ENCODE measurements at places on chromosomes 11 and 22.
A peak's percentile ranks its signal among the peaks of the same experiment; 100 is the strongest.

DNA sequence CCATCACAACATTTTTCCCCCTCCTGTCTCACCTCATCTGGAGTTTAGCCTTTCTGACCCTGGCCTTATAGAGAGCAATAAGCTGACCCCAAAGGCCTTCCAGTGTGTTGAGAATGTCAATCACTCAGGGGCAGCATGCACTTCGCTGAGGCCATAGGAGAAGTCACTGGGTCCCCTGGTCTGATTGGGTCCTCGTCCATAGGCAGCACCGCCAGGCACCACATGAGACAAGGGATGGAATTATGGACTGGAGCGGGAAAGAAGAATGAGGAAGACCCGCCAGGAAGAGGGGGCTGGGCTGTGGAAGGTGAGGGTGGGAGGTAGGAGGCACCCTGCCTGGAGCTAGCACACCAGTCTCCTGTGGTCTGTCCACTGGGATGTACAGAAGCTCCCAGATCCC lies 72.9 kb downstream of the DSCAML1 start:
- no peak for DNase-seq
- no peak overlapping the region for H3K27ac ChIP-seq
- H3K27me3 ChIP-seq: no peaks in the 10 kb centered on the region
- no peaks in the 10 kb centered on the region for H3K36me3 ChIP-seq

DNA sequence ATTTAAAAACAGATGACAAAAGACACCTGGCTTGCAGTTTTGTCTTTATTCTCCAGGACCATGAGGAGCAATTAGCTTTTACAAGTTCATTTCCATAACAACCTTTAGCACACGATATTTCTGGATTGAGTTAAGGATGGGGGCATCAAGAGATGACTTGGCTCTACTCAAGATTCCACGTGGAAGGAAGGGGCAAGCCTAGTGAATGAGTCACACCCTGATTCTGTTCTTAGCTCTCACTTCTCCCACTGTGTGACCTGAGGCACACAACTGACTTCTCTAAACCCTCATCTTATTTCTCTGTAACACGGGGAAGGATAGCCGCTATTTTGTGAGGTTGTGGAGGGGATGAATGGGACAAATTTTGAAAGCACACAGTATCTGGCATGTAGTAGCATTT lies 185.5 kb downstream of the KIRREL3 start:
- no peak for DNase-seq
- no peak overlapping the region for H3K27ac ChIP-seq
- H3K4me3 ChIP-seq: no peak overlapping the region
- no peaks in the 10 kb centered on the region for H3K4me1 ChIP-seq

DNA sequence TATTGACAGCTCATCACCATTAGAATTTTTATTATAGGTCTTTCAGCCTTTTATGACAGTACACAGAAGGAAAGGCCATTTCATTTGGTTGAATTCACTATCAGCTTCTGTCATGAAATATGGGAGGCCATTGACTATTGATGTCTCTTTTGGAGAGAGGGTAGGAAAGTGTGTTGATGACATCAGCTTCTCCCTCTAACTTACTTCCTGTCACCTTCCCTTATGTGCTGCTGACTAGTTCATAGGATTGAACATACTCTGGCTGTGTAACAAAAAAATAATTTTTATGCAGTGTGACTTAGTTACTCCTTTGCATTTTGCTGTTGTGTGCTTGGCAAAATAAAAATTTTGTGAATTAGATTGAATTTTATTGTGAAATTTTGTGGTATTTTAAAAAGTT lies 769.2 kb downstream of the METTL15 start:
- H3K4me3 ChIP-seq: no peak overlapping the region
- H3K27me3 ChIP-seq: no peaks in the 10 kb centered on the region
- no peaks in the 10 kb centered on the region for H3K4me1 ChIP-seq
- no peak for DNase-seq
- H3K27ac ChIP-seq: no peak overlapping the region

- no peak overlapping the region for H3K4me3 ChIP-seq
- H3K4me1 ChIP-seq: peaks cover 9% of the 10 kb centered on the region
Observed at GRCh38 chr11:67574938-67575337, 8.7 kb upstream of the GSTP1 start.

GRCh38 chr11:86193297-86194095 lies 51.1 kb upstream of the EED start:
- H3K4me3 ChIP-seq: peak overlapping the region; percentile 39
- DNase-seq: peak; percentile 71
- H3K27me3 ChIP-seq: no peaks in the 10 kb centered on the region
- H3K27ac ChIP-seq: peak overlapping the region; percentile 9
- H3K36me3 ChIP-seq: no peaks in the 10 kb centered on the region

DNA sequence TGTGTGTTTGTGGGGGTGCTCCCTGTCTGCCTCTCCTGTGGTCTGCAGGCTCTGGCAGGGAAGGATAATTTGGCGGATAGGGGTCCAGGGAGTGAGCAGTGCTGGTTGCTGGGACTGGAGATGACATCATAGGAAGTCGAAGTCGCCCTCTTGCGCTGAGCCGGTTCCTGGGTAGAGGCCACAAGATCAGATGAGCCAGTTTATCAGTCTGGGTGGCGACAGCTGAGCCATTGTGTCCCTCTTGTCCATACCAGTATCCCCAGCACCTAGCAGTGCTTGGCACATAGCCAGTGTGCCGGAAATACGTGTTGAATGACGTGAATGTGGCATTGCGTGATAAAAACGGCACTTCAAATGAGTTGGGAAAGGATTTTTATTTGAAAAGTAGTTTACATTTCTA lies 9.8 kb downstream of the APOL5 start:
- no peak overlapping the region for H3K4me3 ChIP-seq
- no peak for DNase-seq
- H3K27ac ChIP-seq: no peak overlapping the region
- H3K36me3 ChIP-seq: no peaks in the 10 kb centered on the region
- no peaks in the 10 kb centered on the region for H3K4me1 ChIP-seq

- H3K27me3 ChIP-seq: no peaks in the 10 kb centered on the region
- no peak overlapping the region for H3K27ac ChIP-seq
- H3K4me3 ChIP-seq: no peak overlapping the region
- no peaks in the 10 kb centered on the region for H3K36me3 ChIP-seq
- H3K4me1 ChIP-seq: no peaks in the 10 kb centered on the region
- DNase-seq: no peak
Observed at GRCh38 chr11:73428699-73429098, 52.5 kb downstream of the RELT start.

GRCh38 chr22:37807410-37808293 lies at the start of gene GCAT:
Gene GCAT, plus strand, starts transcription at chr22:37807934. Its CDS starts 34 bp downstream, at chr22:37807968.
- peaks cover 20% of the 10 kb centered on the region for H3K27me3 ChIP-seq
- DNase-seq: peak; percentile 75
- H3K4me3 ChIP-seq: peak within 1 kb of the TSS; percentile 45
- H3K27ac ChIP-seq: no peak within 1 kb of the TSS

DNA sequence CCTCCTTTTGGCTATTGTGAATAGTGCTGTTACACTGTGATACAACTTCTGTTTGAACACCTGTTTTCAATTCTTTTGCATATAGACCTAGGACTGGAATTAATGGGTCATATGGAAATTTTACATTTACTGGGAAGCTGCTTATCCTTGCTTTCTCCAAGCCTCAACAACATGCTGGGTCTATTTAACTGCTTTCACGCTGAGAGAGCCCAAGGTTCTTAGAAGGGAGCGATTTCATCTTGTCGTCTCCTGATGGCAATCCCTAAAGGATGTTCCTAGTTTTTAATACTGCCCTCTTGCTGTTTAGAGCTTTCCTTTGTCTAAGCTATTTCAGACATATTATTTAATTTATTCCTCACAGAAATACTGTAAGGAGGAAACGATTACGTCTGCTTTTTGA lies 15.5 kb downstream of the IRAG1 start:
- no peak overlapping the region for H3K4me3 ChIP-seq
- peaks cover 5% of the 10 kb centered on the region for H3K4me1 ChIP-seq
- no peaks in the 10 kb centered on the region for H3K36me3 ChIP-seq
- DNase-seq: no peak

- no peaks in the 10 kb centered on the region for H3K4me1 ChIP-seq
- no peak for DNase-seq
- no peak overlapping the region for H3K4me3 ChIP-seq
- H3K27me3 ChIP-seq: no peaks in the 10 kb centered on the region
Observed at GRCh38 chr11:106914409-106914808, 103.9 kb downstream of the GUCY1A2 start.

- peak; percentile 60 for DNase-seq
- no peaks in the 10 kb centered on the region for H3K36me3 ChIP-seq
- peaks cover 100% of the 10 kb centered on the region for H3K4me1 ChIP-seq
- H3K4me3 ChIP-seq: no peak overlapping the region
- peak overlapping the region; percentile 29 for H3K27ac ChIP-seq
Observed at GRCh38 chr22:39940757-39941305, 19.4 kb upstream of the TMA7B start.

DNA sequence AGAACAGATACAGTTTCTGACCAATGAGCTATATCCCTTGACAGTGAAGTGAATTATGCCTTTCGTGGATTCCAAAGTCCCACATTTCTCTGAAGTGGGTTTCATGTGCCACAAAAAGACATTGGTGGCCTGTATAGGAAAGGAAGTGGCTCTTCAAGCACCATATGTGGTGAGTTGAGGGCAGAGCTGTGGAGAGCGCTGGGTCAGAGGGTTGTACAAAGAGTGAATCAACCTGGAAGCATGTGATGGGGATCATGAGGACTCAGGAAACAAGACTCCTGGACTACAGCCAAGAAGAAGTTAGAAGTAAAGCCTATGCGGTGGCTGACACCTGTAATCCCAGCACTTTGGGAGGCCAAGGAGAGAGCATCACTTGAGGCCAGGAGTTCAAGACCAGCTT lies 579 bp upstream of the SLC5A4 start:
- no peaks in the 10 kb centered on the region for H3K4me1 ChIP-seq
- no peak overlapping the region for H3K27ac ChIP-seq
- DNase-seq: no peak
- no peak overlapping the region for H3K4me3 ChIP-seq

DNA sequence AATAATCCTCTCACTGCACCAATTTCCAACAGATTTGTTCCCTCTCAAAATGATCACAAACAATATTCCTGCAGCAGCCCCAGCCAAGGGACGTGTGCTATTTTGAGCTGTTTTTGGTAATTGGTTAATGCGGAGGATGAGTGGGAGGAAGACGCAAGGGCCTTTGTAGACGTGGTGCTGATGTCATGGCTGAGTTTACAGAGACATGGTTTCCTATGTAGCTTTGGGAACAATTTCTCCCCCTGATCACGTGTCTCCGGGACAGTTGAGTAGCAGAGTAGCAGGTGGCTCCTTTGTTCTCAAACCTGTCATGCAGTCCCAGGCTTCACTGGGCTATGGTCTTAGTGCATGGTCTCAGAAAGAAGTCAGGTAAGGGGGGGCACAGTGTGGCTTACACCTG lies 183.2 kb upstream of the NECTIN1 start:
- H3K4me3 ChIP-seq: no peak overlapping the region
- H3K27ac ChIP-seq: no peak overlapping the region
- H3K4me1 ChIP-seq: no peaks in the 10 kb centered on the region
- H3K36me3 ChIP-seq: no peaks in the 10 kb centered on the region
- H3K27me3 ChIP-seq: no peaks in the 10 kb centered on the region

DNA sequence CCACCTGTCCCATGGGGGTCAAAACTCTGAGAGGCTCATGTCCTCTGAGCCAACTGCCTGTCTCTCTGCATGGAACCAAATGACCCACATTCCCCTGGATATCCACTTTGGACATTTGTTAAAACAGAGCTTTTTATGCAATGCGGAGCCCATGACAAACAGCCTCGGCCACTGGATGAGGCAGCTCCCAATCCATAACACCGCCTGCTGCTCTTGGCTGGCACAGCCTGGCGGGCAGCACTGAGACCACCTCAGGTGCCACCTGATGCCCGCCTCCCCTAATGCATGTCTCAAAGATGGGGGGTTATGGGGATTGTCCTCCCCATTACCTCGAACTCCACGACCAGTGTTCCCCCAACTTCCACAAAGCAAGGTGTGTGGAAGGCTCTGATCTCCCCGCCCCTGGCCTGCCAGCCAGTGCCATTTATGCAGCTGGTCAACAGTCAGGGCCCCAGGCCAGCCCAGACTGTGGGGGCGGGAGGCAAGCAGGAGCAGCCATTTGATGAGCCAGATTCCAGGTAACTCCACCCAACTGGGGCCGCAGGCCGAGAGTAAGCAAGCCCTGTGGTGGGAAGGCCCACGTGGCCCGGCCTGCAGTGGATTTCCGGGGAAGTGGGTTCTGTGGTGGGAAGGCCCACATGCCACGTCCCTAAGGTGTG lies 84.2 kb downstream of the PHF21B start:
- H3K36me3 ChIP-seq: no peaks in the 10 kb centered on the region
- H3K27me3 ChIP-seq: no peaks in the 10 kb centered on the region
- no peak overlapping the region for H3K27ac ChIP-seq
- no peaks in the 10 kb centered on the region for H3K4me1 ChIP-seq
- no peak overlapping the region for H3K4me3 ChIP-seq

GRCh38 chr11:72039031-72039855 lies 40.5 kb downstream of the IL18BP start:
- no peaks in the 10 kb centered on the region for H3K27me3 ChIP-seq
- H3K27ac ChIP-seq: peak overlapping the region; percentile 75
- H3K4me3 ChIP-seq: peak overlapping the region; percentile 88
- H3K36me3 ChIP-seq: peaks cover 9% of the 10 kb centered on the region
- no peak for DNase-seq
- H3K4me1 ChIP-seq: peaks cover 67% of the 10 kb centered on the region

- no peaks in the 10 kb centered on the region for H3K4me1 ChIP-seq
- H3K27me3 ChIP-seq: no peaks in the 10 kb centered on the region
- DNase-seq: no peak
Observed at GRCh38 chr11:134291196-134291595, 15.0 kb downstream of the GLB1L3 start.

GRCh38 chr11:111977146-111978027 lies 40.2 kb downstream of the DIXDC1 start:
- DNase-seq: peak; percentile 4
- no peak overlapping the region for H3K27ac ChIP-seq
- H3K4me1 ChIP-seq: peaks cover 7% of the 10 kb centered on the region
- H3K27me3 ChIP-seq: no peaks in the 10 kb centered on the region
- no peaks in the 10 kb centered on the region for H3K36me3 ChIP-seq

DNA sequence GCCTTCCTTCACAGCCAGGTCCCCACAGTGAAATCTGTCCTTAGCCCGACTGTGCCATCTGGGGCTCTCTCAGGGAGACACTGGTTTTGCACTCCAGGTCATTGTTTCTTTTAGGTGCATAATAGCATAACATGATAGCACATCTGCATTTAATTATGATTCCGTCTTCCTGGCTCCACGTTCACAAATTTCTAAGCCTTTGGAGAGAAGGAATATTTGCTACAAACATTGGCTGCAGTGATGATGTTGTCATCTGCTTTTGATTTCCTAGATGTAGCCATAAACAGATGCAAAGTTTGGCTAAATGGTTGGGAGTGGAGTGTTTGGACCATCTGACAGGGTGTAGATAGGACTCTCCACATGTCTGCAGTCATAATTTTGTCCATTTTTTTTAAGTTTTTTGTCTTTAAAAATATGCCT lies 12.0 kb upstream of the CAT start:
- H3K27ac ChIP-seq: no peak overlapping the region
- H3K27me3 ChIP-seq: no peaks in the 10 kb centered on the region
- no peaks in the 10 kb centered on the region for H3K36me3 ChIP-seq
- DNase-seq: no peak
- no peaks in the 10 kb centered on the region for H3K4me1 ChIP-seq

GRCh38 chr11:132692891-132693290 lies 839.4 kb downstream of the OPCML start:
- DNase-seq: no peak
- no peak overlapping the region for H3K4me3 ChIP-seq
- H3K27me3 ChIP-seq: no peaks in the 10 kb centered on the region
